Suprapubic skin (tissue), 4 donors: ENCODE measurements at places on chromosomes 2 and 18.

GRCh38 chr2:106193690-106193976 lies 468 bp downstream of the UXS1 start:
- H3K36me3 ChIP-seq = no peaks in the 10 kb centered on the region
- peak overlapping the region; percentile 67 for H3K4me3 ChIP-seq
- peak; percentile 72 for DNase-seq
- H3K4me1 ChIP-seq = peaks cover 30% of the 10 kb centered on the region
- H3K27ac ChIP-seq = peak overlapping the region; percentile 55

DNA sequence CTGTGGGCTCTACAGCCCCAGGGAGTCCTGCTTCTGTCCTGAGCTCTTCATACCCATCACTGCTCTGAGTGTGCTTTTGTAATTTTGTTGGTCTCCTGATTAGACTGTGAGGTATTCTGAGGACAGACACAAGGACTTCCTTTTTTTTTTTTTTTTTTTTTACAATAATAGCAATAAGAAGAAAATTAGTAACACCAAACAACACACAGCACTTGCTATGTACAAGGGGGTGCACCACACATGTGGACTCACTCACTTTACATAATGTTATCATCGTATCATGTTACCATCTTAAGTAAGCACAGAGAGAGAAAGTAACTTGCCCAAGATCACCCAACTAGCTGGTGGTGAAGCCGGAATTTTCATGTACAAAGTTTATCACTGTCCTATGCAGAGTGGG lies 34.6 kb downstream of the MBP start:
- H3K27ac ChIP-seq = no peak overlapping the region
- H3K36me3 ChIP-seq = peaks cover 6% of the 10 kb centered on the region
- no peaks in the 10 kb centered on the region for H3K27me3 ChIP-seq
- DNase-seq = peak; percentile 11
- H3K4me3 ChIP-seq = no peak overlapping the region

GRCh38 chr2:12928775-12929401 lies 212.2 kb downstream of the TRIB2 start:
- H3K4me1 ChIP-seq = peaks cover 12% of the 10 kb centered on the region
- H3K36me3 ChIP-seq = no peaks in the 10 kb centered on the region
- no peak for DNase-seq
- no peak overlapping the region for H3K4me3 ChIP-seq
- H3K27ac ChIP-seq = no peak overlapping the region
- H3K27me3 ChIP-seq = peaks cover 6% of the 10 kb centered on the region

- DNase-seq = no peak
- H3K4me3 ChIP-seq = no peak overlapping the region
- H3K27me3 ChIP-seq = no peaks in the 10 kb centered on the region
- no peaks in the 10 kb centered on the region for H3K36me3 ChIP-seq
- no peaks in the 10 kb centered on the region for H3K4me1 ChIP-seq
Measured at GRCh38 chr18:50461251-50461650, 86.4 kb downstream of the SKA1 start.

DNA sequence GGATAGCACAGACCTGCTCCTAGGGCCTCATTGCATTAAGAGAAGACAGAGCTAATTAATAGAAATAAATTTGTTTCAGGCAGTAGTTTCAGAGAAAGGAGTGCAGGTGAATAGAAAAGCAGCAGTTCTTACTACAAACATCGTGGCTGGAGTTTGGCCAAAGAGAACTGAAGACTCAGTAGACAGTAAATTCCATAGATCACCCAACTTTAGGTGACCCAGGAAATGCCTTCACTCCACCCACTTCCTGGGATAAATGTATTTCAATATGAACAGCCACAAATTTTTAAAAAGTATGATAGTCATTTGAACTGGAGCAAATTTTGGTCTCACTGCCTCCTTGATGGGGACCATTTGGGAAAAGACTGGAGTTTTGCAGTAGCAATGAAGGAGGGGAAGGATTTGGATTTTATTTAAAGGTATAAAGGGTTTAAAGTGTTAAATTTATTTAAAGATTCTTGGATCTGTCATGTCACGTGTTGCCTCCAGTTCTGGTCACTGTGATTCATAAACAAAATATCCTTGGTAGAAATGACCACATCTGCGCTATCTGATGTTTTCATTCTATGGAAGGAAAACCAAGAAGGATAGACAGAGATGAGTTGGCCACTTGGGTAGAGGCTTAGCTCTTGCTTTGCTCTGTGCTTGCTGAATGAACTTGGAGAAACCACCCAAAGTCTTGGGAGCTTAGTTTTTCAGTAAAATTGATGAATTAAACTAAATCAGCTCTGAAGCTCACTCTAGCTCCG lies 390.2 kb downstream of the THSD7B start:
- no peak overlapping the region for H3K27ac ChIP-seq
- no peaks in the 10 kb centered on the region for H3K36me3 ChIP-seq
- no peaks in the 10 kb centered on the region for H3K4me1 ChIP-seq
- H3K27me3 ChIP-seq = no peaks in the 10 kb centered on the region

DNA sequence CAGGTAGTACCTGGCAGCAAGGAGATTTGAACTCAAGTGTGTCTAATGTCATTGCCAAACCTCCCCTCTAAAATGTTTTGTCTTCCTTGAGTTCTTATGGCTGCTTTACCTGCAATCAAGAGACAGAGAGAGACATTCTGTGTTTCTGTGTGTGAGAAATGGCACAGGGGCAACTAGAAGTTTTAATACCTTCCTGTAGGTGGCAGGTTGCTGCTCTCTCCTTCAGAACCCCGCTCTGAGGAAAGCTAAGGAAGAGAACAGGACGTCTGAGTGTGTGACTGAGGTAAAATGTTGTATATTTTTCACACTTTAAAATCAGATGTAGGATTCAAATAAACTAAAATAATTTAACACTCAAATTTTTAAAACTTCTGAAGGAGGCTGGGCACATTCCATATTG lies 19.2 kb downstream of the DTNA start:
- H3K36me3 ChIP-seq = no peaks in the 10 kb centered on the region
- H3K4me3 ChIP-seq = no peak overlapping the region
- no peaks in the 10 kb centered on the region for H3K27me3 ChIP-seq
- peaks cover 5% of the 10 kb centered on the region for H3K4me1 ChIP-seq

DNA sequence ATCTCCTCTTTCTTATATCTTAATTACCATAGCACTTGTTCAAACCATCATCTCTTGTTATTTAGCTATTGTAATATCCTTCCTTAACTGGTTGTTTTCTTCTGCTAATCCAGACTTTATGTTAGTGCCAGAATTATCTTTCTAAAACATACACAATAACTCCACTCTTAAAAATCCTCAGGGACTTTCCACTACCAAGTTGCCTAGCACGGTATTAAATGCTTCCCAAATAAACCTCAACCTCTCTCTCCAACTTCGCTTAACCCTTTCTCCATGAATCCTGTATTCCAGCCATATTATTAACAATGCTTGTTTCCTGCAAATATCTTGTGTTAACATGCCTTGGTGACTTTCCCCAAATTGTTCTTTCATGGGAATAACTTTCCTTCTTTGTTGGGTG lies 84.5 kb downstream of the FAM228A start:
- H3K36me3 ChIP-seq = peaks cover 31% of the 10 kb centered on the region
- H3K4me1 ChIP-seq = no peaks in the 10 kb centered on the region
- no peak overlapping the region for H3K4me3 ChIP-seq
- no peak for DNase-seq
- no peaks in the 10 kb centered on the region for H3K27me3 ChIP-seq
- H3K27ac ChIP-seq = no peak overlapping the region

DNA sequence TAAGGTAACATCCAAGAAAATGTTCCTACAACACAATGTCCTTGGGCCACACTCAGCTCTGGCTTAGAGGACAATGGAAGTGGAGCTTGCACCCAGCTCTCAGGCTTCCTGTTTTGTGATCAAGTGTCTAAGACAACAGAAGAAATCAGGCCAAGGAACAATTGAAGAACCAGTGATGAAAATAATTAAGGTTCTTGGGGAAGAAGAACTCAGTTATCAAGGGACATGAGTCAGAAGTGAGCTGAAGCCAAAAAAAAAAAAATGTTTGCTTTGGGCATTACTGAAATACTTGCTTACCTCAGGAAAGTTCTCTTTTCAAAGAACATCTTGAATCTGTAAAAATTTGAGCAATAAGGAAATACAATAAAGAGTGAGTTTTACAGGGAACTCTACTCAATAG lies 299.0 kb downstream of the FBXO15 start:
- H3K27ac ChIP-seq = no peak overlapping the region
- H3K27me3 ChIP-seq = no peaks in the 10 kb centered on the region
- DNase-seq = no peak
- H3K4me1 ChIP-seq = peaks cover 8% of the 10 kb centered on the region

- peak within 1 kb of the TSS; percentile 51 for H3K4me3 ChIP-seq
Measured at GRCh38 chr18:4455113-4455811, at the start of gene DLGAP1. DLGAP1 (minus strand) TSS chr18:4455307.

DNA sequence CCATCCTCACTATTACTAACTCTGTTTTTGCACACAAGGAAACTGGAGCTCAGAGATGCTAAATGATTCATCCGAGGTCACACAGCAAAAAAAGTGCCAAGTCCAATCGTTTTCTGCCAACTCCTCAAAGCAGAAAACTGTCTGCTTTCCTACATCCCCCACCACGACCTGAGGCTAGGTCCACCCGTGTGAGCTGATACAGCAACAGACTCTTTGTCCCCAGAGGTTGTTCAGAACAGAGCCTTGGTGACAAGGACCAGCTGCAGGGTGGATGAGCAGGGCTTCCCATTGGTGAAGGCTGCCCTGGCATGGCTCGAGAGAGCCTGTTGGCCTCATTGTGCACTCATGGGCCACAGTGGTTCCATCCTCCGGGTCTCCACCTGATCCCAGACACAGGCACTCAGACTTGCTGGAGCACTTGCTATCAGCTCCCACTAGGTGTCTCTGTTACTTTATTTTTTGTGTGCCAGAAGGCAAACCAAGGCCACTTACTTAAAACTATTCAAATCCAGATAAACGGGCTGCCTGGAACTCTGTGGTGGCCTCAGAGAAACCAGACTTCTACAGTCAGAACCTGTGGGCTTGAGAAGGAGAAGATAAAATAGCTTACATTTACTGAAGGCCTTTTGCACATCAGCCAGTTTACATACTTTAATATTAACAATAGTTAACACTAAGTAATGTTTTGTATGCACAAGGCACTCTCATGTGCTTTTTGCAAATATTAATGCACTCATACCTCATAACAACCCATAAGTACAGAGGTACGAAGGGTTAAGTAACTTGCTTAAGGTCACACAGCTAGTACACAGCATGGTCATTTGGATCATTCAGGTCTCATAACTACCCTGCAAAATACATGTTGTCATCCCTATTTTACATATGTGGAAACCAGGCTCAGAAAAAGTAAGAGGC lies 62.9 kb upstream of the CTIF start:
- no peaks in the 10 kb centered on the region for H3K27me3 ChIP-seq
- no peak overlapping the region for H3K4me3 ChIP-seq
- H3K27ac ChIP-seq = no peak overlapping the region
- peaks cover under 1% of the 10 kb centered on the region for H3K4me1 ChIP-seq
- no peak for DNase-seq
- no peaks in the 10 kb centered on the region for H3K36me3 ChIP-seq

DNA sequence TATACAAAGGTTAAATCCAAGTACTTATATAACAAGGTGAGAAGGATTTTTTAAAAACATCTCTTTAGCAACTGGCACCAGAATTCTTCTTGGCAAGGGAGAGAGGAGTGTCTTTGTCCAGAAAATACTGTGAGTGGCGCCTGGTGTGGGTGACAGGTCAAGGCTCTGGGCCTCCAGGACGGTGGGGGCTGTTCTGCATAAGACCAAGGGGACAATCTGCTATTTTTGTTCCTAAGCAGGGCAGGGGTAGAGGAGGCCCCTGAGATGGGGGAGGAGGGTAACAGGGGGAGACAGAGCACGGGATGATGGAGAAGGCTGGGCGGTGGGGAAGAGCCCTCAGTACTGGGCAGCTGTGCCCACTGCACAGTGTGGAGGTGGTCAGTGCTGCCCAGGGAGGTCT lies 51.6 kb upstream of the TAF1B start:
- H3K36me3 ChIP-seq = no peaks in the 10 kb centered on the region
- H3K4me3 ChIP-seq = no peak overlapping the region
- H3K27ac ChIP-seq = no peak overlapping the region
- DNase-seq = no peak
- peaks cover 5% of the 10 kb centered on the region for H3K4me1 ChIP-seq

GRCh38 chr2:69221512-69221911 lies 165.5 kb downstream of the GFPT1 start:
- H3K27me3 ChIP-seq = no peaks in the 10 kb centered on the region
- no peak for DNase-seq
- H3K27ac ChIP-seq = no peak overlapping the region
- H3K36me3 ChIP-seq = no peaks in the 10 kb centered on the region
- no peak overlapping the region for H3K4me3 ChIP-seq

DNA sequence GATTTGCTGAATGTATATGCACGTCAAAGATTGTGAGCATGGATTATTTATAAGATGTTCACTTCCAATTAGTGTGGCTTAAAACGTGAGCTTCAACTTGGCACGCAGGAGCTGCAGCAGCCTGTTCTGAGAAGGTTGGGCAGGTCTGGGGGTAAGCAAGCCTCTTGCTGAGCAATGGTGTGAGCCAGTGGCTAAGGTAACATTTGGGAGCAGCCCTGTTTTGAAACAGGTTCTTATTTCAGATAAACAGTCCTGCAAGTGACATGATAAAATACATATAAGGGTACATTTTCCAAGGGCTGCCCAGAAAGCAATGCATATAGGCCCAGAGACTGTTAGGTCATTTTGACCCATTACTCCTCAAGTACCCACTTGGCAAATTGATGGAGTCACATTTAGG lies 415.3 kb downstream of the ZNF521 start:
- H3K4me1 ChIP-seq = no peaks in the 10 kb centered on the region
- H3K4me3 ChIP-seq = no peak overlapping the region
- no peaks in the 10 kb centered on the region for H3K36me3 ChIP-seq

GRCh38 chr2:74025971-74026612 lies 41.4 kb downstream of the TET3 start:
- no peaks in the 10 kb centered on the region for H3K36me3 ChIP-seq
- peaks cover 32% of the 10 kb centered on the region for H3K4me1 ChIP-seq
- DNase-seq = no peak
- no peak overlapping the region for H3K27ac ChIP-seq

DNA sequence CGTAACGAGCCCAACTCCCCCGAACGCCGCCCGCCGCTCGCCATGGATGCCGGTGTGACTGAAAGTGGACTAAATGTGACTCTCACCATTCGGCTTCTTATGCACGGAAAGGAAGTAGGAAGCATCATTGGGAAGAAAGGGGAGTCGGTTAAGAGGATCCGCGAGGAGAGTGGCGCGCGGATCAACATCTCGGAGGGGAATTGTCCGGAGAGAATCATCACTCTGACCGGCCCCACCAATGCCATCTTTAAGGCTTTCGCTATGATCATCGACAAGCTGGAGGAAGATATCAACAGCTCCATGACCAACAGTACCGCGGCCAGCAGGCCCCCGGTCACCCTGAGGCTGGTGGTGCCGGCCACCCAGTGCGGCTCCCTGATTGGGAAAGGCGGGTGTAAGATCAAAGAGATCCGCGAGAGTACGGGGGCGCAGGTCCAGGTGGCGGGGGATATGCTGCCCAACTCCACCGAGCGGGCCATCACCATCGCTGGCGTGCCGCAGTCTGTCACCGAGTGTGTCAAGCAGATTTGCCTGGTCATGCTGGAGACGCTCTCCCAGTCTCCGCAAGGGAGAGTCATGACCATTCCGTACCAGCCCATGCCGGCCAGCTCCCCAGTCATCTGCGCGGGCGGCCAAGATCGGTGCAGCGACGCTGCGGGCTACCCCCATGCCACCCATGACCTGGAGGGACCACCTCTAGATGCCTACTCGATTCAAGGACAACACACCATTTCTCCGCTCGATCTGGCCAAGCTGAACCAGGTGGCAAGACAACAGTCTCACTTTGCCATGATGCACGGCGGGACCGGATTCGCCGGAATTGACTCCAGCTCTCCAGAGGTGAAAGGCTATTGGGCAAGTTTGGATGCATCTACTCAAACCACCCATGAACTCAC lies 673 bp downstream of the PCBP1 start:
- peak overlapping the region; percentile 99 for H3K27ac ChIP-seq
- H3K27me3 ChIP-seq = no peaks in the 10 kb centered on the region
- H3K36me3 ChIP-seq = peaks cover 8% of the 10 kb centered on the region
- H3K4me1 ChIP-seq = peaks cover 51% of the 10 kb centered on the region
- peak overlapping the region; percentile 68 for H3K4me3 ChIP-seq
- DNase-seq = peak; percentile 87
